ENCODE measurements at places on chromosomes 13 and 19.

DNA sequence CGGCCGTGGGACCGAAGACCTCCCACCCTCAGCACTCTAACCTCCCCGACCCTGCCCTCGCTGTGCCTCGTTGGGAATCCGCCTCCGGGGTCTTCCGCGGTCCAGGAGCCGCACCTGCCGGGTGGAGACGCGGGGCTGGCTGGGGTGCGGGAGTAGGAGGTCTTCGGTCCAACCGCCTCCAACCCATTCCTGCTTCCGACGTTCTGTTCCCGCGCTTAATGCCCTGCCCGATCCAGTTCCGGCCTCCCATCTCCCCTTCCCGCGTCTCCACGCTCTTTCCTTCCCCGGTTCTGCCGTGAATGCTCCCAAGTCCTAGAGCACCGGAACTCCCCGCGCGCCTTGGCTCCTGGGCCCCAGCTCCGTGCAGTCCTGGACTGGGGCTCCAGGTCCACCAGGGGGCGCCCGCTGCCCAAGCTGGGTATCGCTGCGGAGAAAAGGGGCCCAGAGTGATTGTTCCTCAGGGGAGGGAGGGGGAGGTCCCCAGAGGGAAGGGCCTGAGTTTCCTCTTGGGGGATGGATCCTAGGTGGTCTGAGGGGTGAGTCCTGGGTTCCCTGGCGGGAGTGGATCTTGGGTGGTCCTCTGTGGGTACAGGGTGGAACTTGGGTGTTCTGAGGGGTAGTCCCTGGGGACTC lies 14.1 kb upstream of the TNFSF9 start:
- peak; percentile 79 for DNase-seq

DNA sequence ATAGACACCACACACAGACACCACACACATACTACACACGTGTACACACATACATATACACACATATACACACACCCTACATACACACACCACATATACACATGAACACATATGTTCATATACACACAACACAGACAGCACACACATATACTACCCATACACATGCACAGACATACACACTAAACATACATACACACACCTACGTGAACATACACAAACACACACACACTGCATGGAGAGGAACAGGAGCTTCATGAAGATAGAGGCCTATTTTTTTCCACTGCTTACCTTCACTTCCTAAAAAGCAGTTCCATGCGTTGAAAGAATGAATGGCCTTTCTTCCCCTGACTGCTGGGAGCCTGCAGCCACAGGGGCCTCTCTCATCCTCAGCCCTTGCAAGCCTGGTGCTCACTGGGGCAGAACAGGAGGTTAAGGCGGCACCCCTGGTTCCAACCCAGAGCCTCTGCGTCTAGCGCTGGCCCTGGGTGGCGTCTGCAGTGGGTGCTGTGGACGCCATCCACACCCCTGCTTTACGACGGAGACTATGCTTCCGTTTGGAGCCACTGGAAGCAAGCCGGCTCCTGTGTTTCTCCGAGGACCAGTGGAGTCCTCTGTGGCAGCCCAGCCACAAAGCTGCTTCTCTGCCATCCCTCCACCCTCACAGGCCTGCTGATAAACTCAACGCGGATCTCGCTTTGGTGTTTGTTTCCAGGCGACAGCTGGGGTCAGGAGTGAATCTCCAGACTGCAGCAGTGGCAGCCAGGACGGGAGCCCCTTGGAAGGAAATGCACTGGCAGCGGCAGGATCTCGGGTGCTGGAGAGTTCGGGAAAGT lies 1.9 kb upstream of the RASA3 start:
- no peak for DNase-seq

- DNase-seq: no peak
These were observed 105.5 kb downstream of the TEX26 start for GRCh38 chr13:31037874-31038500.

- no peak for DNase-seq
These were observed 568.5 kb downstream of the SLITRK6 start for GRCh38 chr13:85230691-85231093.

DNA sequence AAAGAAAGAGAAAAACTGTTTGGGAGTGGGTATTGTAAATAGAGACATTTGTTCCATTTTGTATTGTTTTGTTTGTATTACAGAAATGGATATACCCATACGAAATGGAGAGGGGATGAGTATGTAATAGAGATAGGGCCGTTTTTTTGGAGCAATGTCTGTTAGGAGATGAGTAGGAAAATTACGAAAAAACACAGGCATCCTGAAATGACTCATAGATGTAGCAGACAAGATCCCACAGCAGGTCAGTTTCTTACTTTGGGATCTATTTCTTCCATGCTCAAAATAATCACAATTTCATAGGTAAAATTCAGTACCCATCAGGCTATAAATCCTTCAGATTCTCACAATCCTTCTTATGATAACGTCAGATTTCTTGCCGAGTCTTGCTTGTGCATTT lies 779.4 kb upstream of the SLITRK1 start:
- DNase-seq: no peak

DNA sequence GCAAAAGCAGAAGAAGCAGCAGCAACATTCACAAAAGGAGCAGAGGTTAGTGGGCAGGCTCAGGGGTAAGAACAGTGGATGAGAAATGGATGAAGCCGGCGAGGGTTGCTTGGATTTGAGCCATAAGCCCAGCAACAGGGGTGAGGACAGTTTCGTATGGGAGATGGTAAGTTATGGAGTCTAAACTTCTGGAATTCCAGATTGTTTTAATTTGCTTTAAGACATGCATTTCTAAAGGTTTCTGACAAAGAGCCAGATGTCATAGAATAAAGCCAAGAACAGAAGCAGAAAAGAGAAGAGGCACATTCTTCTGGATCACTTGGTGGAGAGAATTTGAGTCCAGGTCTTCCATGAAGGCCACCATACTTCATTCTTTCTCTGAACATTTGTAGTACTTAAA lies 76.6 kb downstream of the TNFSF11 start:
- no peak for DNase-seq

DNA sequence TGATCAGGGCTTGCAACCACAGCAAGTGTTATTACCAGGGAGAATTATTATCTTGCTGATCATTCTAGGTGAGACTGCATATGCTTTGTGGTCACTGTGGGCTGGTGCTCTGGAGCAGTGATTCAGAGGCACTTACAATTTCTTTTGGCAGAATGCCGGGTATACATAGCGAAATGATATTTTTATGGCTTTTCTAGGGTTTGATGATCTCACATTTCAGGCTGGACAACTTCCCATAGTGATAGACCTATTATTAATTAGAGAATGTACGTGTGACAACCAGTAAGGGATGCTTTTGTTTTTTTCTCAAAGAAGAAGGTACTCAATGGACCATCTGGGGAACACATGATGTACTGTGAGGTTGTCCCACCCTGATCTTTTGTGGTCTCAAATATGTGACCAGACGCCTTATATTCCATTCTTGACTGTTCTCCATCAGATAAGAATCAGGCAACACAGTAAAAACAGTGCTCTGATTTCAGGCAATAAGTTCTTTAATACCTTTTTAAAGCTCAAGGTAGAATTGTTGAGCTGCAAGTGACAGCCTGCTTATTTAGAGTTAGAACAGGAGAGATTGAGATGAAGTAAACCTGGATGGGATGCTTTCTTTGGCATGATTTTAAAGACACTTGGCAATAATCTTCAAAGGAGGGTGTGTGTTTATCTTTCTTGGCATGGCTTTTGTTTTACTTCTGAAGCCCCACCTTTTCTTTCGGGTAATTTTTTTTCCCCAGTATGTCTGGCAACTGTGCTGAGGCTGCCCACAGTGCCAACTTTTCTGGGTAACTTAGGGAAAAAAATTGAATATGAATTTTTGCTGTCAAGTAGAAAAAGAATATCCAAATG lies 27.4 kb upstream of the SCEL start:
- no peak for DNase-seq

DNA sequence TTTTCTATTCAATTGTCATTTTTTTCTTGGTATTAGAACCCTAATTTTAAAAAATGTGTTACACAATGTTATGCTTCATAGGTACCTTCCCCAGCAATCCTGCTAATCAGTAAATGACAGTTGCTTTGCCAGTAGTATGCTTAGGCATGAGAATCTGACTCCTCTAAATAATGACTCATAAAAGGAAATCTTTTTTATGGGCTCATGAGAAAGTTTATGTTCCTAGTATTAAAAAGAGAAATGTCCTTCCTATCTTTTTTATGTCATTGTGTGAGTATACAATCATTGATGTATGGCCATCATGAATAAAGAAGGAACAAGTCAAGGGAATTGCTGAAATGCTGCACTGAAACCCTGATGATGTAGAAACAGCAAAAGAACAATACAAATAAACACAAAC lies 1237.7 kb upstream of the PCDH20 start:
- no peak for DNase-seq

- no peak for DNase-seq
These were observed 1138.0 kb upstream of the SLC10A2 start for GRCh38 chr13:104204177-104204576.

- peak; percentile 77 for DNase-seq
These were observed 730 bp upstream of the ABCC4 start for GRCh38 chr13:95301968-95302393.

DNA sequence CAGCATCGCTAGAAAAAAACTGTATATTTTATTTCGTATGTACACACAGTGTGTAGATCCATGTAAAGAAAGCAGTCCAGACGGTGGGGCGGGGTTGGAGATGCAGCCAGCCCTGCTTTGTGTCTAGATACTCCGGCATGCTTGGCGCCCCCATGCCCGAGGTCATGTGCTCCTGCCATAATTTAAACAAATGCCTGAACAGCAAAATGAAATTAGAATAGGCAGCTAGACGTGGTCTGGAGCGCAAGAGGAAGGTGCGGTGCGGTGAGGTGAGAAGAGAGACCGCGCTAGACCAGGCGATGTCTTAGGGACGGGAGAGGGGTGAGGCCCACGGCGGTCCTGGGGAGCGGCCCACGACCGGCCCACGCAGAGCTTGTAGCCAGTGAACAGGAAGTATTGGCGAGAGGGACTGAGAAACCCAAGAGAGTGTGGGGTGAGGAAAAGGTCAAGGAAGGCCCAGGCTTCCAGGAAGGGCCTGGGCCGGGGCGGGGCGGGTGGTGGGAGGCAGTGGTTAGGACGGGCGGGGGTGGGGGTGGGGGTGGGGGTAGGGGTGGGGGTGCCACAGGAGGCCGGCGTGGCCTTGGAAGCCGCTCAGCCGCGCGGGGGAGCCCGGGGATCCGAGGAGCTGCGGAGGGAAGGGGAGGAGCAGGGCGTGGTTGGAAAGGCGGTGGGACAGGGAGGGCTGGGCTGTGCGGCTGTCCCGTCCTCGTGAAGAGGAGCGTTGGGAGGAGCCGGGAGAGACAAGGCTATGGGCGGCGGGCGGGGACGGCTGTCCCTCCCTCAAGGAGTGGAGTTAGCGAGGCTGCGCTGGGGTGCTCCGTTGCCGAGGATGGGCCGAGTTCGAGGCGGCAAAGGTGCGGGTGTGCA lies 254.7 kb upstream of the SGCG start:
- DNase-seq: no peak

GRCh38 chr13:109593230-109593629 lies 193.2 kb downstream of the IRS2 start:
- no peak for DNase-seq

GRCh38 chr13:50936679-50937078 lies 27.1 kb downstream of the RNASEH2B start:
- no peak for DNase-seq

GRCh38 chr13:106213028-106213757 lies 322.3 kb downstream of the EFNB2 start:
- no peak for DNase-seq

- no peak for DNase-seq
These were observed 329.3 kb downstream of the FGF9 start for GRCh38 chr13:22000191-22000590.

DNA sequence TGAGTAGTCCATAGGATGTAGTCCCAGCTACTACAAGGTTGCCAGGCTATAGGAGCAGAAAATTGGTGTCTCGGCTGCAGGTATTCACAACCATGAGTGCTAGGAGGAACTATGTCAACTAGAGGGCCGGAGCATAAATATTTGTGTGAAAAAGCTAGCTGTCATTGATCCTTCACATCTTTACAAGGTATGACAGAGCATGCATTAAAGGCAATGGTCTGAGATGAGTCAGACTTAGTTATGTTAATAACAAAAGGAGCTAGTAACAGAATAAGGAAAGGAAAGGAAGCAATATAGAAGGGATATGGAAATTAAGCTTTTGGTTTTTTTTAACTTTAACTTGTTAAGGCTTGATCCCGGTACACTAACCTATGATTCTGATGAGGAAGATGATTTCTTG lies 40.9 kb upstream of the PSG9 start:
- no peak for DNase-seq

DNA sequence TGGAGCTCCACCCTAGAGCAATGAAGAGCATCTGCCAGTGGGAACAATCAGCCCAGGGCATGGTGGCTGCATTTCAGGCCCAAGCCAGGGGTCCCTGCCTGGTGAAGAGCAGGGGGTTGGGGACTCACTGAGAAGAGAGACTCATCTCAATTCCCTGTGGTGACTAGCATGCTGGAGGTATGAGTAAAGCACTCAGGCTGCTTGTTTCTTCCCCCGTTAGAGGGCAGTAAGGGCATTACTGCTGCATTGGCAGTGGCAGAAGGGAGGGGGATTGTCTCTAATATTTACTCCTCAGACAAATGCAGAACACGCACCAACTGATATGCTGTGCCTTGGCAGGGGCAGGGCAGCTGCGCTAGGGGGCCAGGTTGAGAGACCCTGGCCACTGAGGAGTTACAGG lies 329.1 kb downstream of the SLITRK5 start:
- DNase-seq: no peak

- no peak for DNase-seq
These were observed 67.1 kb downstream of the LRCH1 start for GRCh38 chr13:46620029-46620428.

- DNase-seq: no peak
These were observed 13.8 kb downstream of the DCAF15 start for GRCh38 chr19:13965926-13966683.

- DNase-seq: peak; percentile 25
These were observed 140.5 kb downstream of the SLC7A1 start for GRCh38 chr13:29454931-29455481.

GRCh38 chr13:91882918-91883317 lies 484.5 kb downstream of the GPC5 start:
- DNase-seq: no peak

DNA sequence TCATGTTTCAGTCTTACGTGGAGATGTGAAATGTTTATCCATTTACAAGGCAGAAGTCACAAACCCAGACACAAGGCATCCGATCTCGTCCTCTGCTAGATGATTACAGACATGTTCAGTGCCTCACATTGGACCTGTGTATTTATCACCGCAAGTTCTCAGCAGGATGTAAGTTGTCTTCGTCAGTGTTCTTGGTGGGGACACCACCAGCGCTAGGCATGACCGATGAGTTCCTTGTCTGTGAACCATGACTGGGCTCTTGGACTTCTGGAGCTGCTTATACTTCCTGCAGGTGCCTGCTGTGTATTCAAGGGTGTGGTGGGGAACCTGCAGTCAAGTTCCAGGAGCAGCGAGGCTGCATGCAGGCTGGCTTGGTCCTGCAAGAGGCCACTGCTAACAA lies 105.4 kb downstream of the URI1 start:
- no peak for DNase-seq
